ENCODE measurements at places on chromosomes 3 and 15. TPM values are rescaled to one million over a fixed set of nuclear protein-coding genes. Genes with fewer than 3 reads are reported as not detected.
A peak's percentile ranks its signal among the peaks of the same experiment; 100 is the strongest.

- no peaks in the 10 kb centered on the region for H3K36me3 ChIP-seq
- no peaks in the 10 kb centered on the region for H3K27me3 ChIP-seq
- no peak overlapping the region for H3K27ac ChIP-seq
- H3K4me1 ChIP-seq = peaks cover 73% of the 10 kb centered on the region
Measured at GRCh38 chr3:71444861-71445259, 138.7 kb downstream of the FOXP1 start.

DNA sequence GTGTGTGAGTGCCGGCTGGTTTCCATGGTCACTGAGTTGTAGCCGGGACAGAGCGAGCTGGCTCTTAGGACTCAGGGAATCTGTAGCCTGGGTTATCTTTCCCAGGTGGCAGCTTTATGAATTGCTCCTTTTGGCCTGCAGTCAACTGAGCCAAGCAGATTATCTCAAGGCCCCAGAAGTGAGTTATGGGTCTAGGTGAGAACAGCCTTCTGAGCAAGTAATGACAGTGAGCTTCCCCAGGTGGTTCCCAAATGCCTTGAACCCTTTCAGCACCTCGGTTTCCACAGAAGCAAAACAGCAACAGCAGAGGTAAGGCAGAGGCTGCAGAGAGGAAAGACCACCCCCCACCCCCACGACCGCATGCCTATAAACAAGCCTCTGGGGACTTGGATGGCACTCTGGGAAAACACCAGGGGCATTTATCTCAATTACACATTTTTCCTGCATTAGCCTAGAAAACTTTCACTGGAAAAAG lies 56.7 kb upstream of the DGKG start:
- H3K4me3 ChIP-seq = no peak overlapping the region
- peaks cover 35% of the 10 kb centered on the region for H3K4me1 ChIP-seq
- no peaks in the 10 kb centered on the region for H3K27me3 ChIP-seq
- H3K36me3 ChIP-seq = no peaks in the 10 kb centered on the region

CRABP1 gene
- total RNA-seq = not detected

SYNM gene
- 1,640 TPM for total RNA-seq

DNA sequence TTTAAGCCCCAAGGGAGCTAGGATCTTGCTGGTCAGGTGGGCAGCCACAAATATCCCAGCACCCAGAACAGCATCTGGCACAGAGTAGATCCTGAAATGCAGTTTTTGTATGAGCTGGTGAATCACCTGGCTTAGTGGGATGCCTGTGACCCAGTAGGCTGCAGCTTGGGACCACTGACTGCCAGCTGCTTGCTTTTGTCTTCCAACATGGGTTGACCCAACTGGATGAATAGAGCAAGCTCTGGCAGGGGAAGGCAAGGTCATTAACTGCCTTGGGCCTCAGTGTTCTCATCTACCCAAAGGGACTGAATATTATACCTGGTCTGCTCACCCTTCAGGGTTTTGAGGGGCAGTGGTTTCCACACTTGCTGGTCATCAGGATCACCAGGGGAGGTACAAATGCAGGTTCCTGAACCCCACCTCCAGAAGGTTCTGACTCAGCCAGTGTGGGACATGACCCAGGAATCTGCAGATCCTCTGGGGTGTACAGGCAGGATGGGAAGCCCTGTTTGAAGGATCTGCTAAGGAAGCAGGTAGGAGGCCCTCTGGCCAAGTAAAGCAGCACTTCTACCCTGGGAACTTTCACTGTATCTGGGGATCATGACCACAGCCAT lies 55.4 kb downstream of the ITGA11 start:
- ATAC-seq = no peak
- H3K36me3 ChIP-seq = no peaks in the 10 kb centered on the region
- H3K4me1 ChIP-seq = no peaks in the 10 kb centered on the region
- H3K27me3 ChIP-seq = no peaks in the 10 kb centered on the region
- H3K4me3 ChIP-seq = no peak overlapping the region

FGF12 gene
- 15.4 TPM for total RNA-seq

- H3K4me1 ChIP-seq = peaks cover 5% of the 10 kb centered on the region
- H3K27ac ChIP-seq = peak overlapping the region; percentile 57
- no peak overlapping the region for H3K4me3 ChIP-seq
Measured at GRCh38 chr15:90138071-90138833, 36.0 kb upstream of the IDH2 start.

DNA sequence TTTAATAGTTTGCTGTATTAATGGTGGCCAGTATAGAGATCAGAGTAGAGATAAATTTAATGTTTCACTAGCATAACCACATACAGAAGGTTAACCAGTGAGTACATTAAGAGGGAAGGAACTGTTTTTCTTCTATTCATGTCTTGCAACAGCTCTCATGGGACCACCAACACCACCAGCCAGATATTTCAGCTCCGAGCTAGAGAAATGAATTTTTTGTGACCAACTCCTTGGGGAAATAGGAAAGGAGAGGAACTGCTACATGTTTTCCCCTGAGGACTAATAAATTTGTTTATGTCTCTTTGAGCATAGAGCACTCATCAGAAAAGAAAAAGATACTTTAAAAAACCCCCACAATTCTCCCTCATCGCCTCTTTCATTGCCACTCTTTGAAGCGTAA lies 247.5 kb downstream of the MBNL1 start:
- no peak for ATAC-seq
- H3K27me3 ChIP-seq = no peaks in the 10 kb centered on the region
- H3K4me3 ChIP-seq = no peak overlapping the region

DNA sequence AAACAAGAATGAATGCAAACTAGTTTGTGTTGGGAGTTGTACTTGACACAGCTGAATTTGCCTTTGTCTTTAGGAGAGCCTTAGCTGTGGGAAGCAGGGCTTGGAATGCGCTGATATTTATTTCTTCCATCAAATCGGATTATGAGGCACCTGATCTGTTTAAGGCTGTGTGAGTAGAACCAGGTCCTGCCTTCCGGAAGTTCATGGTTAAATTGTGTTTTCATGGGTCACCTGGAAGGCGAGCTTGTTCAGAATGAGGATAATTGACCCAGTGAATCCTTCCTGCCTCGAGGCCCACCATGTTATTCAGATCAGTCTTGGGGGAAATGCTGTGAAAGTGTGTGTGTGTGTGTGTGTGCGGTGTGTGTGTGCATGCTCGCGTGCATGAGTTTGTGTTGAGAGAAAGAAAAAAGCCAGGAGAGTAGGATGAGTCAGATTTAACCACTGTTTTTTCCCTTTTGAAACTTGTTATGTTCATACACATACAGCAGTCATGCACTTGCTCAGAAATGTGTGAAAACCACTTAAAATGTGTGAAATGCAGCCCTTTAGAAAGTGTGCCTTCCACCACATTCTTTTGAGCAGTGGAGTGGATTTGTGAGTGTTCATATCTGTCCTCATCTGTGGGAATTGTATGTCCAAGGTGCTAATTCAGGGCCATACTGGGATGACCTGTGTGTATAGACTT lies 36.7 kb downstream of the SMAD3 start:
- H3K27me3 ChIP-seq = no peaks in the 10 kb centered on the region
- peaks cover 99% of the 10 kb centered on the region for H3K4me1 ChIP-seq
- no peaks in the 10 kb centered on the region for H3K36me3 ChIP-seq
- H3K4me3 ChIP-seq = no peak overlapping the region
- no peak for ATAC-seq

DNA sequence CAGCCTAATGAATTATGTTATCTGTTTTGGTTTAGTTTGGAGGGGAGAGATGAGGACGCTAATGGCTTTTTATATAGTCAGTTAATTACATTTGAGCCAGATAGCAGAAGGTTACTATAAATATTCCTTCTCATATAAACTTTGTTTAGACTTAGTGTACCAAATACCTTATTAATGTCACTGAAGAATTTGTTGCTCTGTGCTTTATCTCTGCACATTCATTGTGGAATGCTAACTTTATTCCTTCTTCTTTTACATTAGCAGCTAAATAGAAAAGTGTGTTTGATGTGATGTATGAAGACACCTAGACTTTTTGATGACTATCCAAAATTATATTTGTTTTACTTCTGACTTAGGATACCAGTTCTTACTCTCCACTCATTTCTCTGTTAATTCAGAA lies 105.2 kb downstream of the EPHA3 start:
- H3K4me3 ChIP-seq = no peak overlapping the region
- no peak overlapping the region for H3K27ac ChIP-seq

JMJD7 gene
- 12.8 TPM for total RNA-seq

- peaks cover 9% of the 10 kb centered on the region for H3K4me1 ChIP-seq
- H3K27ac ChIP-seq = no peak overlapping the region
- no peak for ATAC-seq
- H3K27me3 ChIP-seq = no peaks in the 10 kb centered on the region
Measured at GRCh38 chr3:174955513-174956016, 96.4 kb downstream of the NAALADL2 start.

DNA sequence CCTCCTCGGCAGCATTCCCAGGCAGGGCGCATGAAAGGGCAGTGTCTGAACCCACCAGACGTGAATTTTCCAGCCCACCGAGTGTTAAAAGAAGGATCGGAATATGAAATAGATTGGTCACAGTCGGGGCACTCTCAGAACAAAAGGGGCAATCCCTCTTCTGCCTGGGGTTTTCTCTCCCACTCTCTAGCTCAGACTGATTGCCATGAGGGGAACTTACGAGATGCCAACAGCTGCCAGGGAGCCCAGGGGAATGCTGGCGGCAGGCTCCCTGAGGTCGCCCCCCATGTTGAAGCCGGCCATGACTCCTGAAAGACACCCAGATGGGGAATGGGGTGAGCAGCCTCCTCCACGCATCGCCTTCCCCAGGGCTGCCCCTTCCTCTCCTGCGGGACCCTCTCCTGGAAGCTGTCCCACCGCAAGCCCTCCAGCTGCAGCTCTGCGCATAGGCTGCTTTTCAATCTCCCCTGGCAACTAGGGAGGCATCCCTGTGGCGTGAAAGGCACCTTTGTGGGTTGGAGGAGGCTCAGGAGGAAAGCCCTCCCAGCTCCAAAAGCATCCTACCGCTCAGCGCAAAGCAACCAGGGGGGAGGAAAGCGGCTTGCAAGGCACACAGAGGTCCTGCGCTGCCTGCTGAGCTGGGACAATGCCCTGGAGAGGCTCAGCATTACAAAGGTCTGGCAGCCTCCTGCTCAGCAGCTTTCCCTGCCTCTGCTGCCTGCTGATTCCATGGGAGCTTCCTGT lies 64.8 kb upstream of the HEG1 start:
- peaks cover 24% of the 10 kb centered on the region for H3K4me1 ChIP-seq
- H3K4me3 ChIP-seq = no peak overlapping the region
- H3K27ac ChIP-seq = peak overlapping the region; percentile 30
- H3K36me3 ChIP-seq = no peaks in the 10 kb centered on the region
- no peaks in the 10 kb centered on the region for H3K27me3 ChIP-seq

DNA sequence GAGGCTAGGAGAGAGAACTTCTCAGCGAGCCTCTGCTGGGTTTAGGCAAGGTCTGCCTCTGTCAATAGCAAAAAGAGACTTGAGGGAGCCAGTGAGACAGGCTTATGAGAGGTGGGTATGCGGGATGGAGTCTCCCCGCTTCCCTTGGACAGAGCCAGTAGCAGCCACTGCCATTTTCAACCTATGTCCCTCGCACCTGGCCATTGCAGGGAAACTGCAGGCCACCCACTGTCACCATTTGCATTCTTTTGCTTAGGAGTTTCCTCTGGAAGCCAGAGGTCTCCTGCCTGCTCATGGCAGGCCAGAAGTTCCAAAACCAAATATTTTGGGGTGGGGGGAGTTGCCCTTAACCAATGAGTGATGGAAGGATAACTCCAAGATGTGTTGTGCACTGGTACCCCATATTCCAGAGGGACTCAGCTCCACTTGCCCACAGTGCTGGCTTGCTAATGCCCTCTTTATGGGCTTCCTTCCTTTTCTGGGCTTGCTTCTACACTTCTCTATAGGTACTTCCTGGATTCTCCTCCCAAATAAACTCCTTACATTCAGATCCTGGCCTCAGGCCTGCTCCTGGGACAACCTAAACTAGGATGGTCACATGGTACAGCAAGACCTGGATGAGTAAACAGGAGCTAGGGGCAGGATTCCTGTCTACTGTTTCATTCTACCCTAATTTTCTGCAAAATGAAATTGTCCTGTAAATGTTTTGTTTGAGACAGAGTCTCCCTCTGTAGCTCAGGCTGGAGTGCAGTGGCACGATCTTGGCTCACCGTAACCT lies 108.9 kb upstream of the PROK2 start:
- H3K27ac ChIP-seq = no peak overlapping the region
- no peak overlapping the region for H3K4me3 ChIP-seq
- H3K36me3 ChIP-seq = no peaks in the 10 kb centered on the region
- ATAC-seq = no peak
- no peaks in the 10 kb centered on the region for H3K27me3 ChIP-seq

DNA sequence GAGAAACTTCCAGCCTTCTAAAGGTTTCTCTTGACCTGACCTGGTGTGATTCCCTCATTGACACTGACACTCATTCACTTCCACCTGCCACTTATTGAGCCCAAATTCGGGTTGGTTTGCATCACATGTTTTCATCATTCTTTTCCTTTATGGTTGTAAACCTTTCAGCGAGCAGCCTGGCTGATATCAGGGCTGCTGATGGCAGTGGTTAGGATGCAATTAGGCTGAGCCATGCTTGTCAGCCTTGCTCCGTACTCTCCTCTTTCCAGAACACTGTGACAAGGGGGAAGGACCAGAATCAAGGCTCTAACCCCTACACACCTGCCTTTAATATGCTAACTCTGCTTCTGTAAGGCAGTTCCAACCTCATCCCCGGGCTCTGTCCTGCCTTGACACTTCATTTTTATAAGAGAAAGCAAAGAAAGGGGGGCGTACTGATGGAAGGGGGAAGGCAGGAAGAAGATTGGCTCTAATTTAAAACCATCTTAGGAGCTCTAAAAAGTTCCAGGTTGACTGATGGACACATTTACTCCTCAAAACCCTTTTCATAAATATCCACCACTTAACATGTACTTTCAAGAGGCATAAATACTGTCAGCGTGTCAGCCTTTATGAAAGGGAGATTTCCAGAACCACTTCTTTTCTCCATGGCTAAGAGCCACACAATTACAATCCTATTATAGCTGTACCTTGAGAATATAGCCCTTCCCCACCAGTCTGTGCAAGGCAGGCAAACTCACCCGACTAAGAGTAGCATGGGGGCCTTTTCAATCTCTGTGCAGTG lies 5.7 kb downstream of the NMNAT3 start:
- no peaks in the 10 kb centered on the region for H3K27me3 ChIP-seq
- peaks cover 5% of the 10 kb centered on the region for H3K4me1 ChIP-seq
- no peaks in the 10 kb centered on the region for H3K36me3 ChIP-seq
- no peak for ATAC-seq
- H3K27ac ChIP-seq = no peak overlapping the region

GRCh38 chr3:128267541-128267940 lies 114.3 kb downstream of the EEFSEC start:
- H3K4me1 ChIP-seq = no peaks in the 10 kb centered on the region
- ATAC-seq = no peak
- no peak overlapping the region for H3K4me3 ChIP-seq
- H3K27ac ChIP-seq = no peak overlapping the region
- H3K36me3 ChIP-seq = peaks cover 59% of the 10 kb centered on the region
- H3K27me3 ChIP-seq = no peaks in the 10 kb centered on the region

DNA sequence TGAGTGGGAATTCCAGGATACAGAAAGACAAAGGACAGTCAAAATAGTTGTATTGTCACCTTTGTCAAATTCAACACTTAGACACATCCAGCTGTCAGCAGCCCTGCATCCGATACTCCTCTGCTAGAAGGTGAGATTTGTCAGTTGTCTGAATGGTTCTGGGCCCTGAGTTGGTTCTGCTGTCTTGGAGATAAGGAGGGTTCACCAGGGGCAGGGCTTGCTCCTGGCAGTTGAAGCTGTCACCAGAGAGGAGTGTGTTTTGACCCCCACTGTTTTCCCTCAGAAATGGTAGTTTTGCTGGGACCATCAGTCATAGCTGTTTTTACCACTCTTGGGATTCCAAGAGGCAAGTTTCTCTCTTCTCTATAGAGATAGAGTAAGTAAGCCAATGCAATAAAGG lies 3.2 kb upstream of the KY start:
- no peak overlapping the region for H3K27ac ChIP-seq
- ATAC-seq = no peak
- H3K4me1 ChIP-seq = peaks cover 4% of the 10 kb centered on the region
- no peaks in the 10 kb centered on the region for H3K36me3 ChIP-seq

SEMA5B gene
- 0.32 TPM for total RNA-seq

Measured in gastroesophageal sphincter (tissue), 4 donors.